Astrocyte of the hippocampus (primary cell): ENCODE measurements at places on chromosomes 16 and 17.
A peak's percentile ranks its signal among the peaks of the same experiment; 100 is the strongest.

DNA sequence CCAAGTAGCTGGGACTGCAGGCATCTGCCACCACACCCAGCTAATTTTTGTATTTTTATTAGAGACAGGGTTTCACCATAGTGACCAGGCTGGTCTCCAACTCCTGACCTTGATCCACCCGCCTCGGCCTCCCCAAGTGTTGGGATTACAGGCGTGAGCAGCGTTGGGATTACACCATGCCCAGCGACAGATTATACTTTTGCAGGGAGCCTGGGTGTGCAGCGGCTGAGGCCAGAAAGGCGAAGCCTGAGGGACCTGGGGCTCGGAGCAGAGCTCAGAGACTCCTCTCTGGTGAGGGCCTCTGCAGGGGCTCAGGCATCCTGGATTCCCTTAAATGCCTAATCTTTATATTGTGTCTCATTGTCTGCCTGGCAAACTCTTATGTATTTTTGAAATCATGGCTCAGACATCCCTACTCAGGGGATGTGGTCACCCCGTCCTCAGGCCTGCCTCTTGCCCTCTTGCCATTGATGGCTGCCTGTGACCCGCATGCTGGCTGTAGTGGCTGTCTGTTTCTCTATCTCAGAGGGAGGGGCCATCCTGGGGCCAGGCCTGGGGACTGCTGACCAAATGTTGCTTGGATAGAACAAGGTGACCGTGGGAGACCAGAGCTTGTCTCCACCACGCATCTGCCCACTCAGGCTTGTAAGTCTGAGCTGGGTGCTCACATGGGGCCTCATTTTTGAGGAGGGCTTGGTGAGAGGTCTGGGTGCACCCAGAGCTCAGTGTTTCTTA, 42.6 kb downstream of the B9D1 start:
- no peak for DNase-seq

GRCh38 chr16:87757841-87758426, 7.9 kb downstream of the KLHDC4 start:
- DNase-seq, result no peak

- no peak for DNase-seq
These were observed 2.1 kb upstream of the CACNG1 start for GRCh38 chr17:67041941-67042899.

DNA sequence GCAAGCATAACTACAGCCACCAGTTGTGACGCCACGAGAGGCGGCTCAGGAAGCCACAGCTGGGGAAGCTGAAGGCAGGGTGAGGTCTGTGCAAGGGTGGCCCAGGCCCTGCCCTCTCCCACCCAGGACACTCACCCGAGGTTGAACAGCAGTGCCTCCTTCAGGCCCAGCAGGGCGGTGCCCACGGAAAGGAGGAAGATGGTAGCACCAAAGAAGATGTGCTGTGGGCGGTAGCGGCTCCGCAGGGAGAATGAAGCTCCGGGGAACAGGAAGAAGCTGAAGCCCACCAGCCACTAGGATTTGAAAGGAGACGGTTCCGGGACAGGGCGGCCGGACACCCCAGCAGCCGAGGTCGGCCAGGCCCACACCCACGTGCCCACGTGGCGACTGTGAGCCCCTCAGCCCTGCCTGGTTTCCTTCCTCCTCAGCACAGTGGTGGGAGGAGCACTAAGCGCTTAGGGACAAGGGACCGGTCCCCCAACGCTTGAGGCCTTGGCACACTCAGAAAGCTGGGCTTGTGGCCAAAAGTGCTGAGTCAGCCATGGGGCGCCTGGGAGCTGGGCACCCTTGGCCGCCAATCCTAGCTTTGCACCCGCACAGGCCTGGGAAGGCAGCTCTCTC, 11.0 kb downstream of the CYB561 start:
- DNase-seq, result peak; percentile 82

DNA sequence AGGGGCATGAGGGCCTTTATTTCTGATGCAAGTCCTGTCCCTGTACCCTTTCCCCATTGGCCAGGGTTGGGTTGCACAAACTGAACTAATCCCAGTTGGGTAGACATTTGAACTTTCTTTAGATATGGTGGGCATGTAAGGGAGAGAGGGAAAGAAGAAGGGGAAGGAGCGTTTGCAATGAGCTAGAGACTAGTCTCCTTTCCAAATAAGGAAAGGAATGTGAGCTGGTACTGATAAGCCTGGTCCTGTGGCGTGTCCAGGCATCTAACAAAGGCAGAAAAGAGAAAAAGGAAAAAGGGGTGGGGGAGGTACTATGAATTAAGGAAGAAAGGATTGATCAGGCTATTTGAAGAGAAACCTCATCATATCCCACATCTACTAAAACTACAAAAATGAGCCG, 20.3 kb downstream of the CHMP6 start:
- no peak for DNase-seq

- no peak for DNase-seq
These were observed 196.6 kb upstream of the SDK2 start for GRCh38 chr17:73840829-73841228.

GRCh38 chr16:15880434-15881308, 7.7 kb downstream of the CEP20 start:
- no peak for DNase-seq

DNA sequence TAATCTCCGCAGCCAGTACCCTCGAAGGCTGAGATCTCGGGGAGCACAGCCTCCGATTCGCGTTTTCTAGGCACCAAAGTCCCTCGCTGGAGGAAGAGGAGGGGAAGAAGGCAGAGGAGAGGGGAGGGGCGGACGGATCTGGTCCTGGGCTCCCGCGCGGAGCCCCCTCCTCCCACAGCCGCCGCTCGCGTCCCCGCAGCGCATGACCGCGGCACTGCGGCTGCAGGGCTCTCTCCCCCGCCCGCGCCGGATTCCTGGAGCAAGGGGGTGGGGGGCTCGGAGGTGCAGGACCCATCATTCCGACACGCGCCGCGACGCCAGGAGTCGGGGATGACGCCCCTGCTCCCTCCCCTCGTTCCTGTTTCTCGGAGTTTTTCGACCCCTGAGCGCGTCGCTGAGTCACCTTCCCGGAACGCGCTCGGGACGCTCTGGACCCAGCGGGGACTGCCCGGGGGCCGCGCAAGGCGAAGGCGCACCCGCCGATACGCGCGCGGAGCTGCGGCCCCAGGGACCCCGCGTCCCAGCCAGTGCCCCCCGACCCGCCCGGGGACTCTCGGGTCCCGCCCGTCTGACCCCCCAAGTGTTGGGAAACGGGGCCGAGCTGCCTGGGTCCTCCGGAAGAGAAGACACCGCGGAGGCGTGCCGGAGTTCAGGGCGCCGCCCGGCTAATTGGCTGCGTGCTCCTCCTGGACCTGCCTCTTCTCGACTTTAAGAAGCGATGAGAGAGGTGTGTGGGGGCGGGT, 1.4 kb upstream of the SPHK1 start:
- peak; percentile 83 for DNase-seq

DNA sequence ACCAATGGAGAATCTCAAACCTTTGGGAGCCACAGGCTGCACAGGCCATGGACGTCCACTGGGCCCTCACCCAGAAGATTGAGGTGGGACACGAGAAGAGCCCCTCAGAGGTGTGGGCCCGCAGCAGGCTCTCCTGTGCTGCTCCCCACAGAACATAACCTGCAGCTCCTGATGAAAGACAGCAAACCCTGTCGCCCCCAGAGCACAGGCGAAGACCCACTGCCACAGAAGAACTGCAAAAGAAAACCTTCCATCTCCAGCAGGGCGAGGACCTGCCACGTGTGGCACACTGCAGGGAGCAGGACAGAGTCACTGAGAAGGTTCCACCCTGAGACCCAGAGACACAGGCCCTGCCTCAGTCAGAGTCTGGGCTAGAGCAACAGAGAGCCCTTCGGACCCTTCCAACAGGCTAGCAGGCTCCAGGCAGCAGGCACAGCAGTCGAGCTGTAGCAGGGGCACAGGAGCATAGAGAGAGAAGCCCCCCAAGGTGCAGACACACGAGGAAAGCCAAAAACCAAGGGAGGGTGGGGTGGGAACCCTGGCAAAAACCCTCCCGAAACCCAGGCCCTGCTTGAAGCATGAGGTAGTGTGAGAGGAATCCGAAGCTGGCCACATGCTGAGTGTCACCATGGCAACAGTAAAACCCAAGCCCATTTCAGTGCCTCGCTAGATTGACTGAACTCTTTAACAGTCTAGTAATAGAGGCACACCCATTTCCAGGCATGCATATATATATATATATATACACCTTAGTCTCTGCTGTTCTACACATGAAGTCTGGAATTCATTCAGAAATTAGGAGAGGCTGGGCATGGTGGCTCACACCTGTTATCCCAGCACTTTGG, 60.0 kb upstream of the CHMP6 start:
- peak; percentile 93 for DNase-seq

- DNase-seq, result no peak
These were observed 2.2 kb upstream of the ALDOA start for GRCh38 chr16:30063278-30063892.

DNA sequence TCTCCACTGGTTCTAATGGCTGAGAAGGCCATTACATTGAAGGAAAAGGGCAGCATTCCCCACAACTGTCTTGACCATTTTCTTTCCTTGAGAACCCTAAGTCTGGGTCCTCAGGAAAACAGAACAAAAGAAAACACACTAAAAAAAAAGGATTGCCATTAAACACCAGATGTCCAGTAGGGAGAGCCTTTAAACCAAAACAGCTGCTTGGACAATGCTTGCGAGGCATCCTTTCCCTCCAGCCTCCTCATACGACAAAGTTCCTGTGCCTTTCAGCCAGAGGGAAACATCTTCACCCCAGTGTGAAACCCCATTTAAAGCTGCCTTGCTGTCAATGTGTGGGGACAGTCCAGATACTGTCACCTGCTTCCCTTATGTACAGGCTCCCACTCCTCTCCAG, 74.3 kb downstream of the MMD start:
- no peak for DNase-seq

- DNase-seq, result peak; percentile 86
These were observed 2.9 kb downstream of the RNASEK start for GRCh38 chr17:7014995-7015958.

- no peak for DNase-seq
These were observed 233.4 kb downstream of the FTO start for GRCh38 chr16:53937161-53937880.

DNA sequence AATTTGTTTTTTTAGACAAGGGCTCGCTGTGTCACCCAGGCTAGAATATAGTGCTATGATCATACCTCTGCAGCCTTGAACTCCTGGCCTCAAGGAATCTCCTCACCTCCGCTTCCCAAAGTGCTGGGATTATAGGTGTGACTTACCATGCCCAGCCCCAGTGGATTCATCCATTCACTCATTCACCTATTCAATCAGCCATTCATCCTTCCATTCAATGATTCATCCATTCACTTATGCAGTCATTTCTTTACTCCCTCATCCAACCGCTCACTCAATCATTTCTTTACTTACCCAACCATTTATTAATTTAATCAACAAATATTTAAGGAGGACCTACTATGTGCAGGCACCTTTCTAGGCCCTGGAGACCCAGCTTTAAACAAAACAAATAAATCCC, 25.7 kb downstream of the DEXI start:
- no peak for DNase-seq

DNA sequence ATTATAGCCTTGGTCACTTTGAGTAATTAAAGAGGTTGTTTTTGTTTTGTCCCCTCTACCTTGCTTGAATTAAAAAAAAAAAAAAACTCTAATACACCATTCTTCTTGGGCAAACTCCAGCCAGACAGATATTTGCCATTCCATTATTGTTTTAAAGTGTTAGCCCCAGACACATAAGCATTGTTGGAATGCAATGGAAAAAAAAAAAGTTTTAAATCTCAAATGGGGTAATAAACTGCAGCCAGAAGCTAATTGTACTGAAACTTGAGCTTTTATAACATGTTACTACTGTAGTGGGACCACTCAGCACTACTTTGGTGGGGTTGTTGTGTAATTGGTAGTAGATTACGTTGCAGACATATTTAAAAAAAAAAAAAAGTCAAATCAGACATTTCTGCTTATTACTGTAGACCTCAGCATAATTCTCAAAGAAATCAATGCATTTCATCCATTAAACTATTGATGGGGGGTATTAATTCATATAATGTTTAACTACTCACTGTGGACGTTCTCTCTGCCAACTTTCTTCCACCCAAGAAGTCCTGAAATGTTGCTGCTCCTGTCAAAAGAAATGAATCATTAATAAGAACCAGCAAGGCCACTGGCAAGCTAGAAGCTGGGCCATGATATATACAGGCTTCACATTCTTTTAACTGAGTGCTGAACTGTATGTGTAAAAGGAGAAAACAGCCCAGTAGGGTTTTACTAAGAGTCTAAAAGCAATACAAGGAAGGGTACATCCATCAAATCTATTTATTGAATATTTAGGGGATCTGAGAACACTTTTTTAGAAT, 626.6 kb upstream of the SOX9 start:
- DNase-seq, result peak; percentile 76
